ENCODE measurements at places on chromosomes 11 and 22.

- no peak for DNase-seq
Measured at GRCh38 chr11:117986981-117987574, 884 bp downstream of the IL10RA start.

GRCh38 chr11:71120471-71120896 lies 131.9 kb downstream of the SHANK2 start:
- peak; percentile 10 for DNase-seq

DNA sequence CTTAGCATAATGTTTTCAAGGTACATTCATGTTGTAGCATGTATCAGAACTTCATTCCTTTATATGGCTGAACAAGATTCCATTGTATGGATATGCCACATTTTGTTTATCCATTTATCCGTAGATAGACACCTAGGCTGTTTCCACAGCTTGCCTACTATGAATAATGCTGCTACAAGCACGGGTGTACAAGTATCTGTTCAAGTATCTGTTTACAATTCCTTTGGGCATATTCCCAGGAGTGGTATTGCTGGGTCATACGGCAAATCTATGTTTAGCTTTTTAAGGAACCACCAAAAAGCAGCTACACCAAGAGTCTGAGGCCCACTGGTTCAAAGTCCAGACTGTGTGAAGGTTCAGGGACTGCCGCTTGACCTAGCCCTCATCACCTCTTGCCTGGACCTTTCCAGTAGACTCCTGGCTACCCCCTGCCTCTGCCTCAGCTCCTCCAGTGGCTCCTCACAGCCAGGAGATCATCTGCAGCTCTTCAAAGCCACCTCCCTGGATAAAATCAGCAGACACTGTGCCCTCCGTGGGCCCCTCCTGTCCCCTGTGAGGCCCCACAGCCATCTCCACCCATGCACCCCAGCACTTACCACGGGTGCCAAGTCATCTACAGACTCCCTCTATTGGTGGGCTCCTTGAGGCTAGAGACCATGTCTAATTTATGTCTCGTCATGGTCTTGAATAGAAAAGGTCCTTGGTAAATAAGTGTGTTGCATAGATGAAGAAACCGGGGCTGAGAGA lies 160.3 kb downstream of the MN1 start:
- DNase-seq = no peak

- DNase-seq = no peak
Measured at GRCh38 chr11:60889869-60890311, 16.5 kb downstream of the PRPF19 start.

- no peak for DNase-seq
Measured at GRCh38 chr11:118314988-118315411, 10.5 kb downstream of the CD3E start.

DNA sequence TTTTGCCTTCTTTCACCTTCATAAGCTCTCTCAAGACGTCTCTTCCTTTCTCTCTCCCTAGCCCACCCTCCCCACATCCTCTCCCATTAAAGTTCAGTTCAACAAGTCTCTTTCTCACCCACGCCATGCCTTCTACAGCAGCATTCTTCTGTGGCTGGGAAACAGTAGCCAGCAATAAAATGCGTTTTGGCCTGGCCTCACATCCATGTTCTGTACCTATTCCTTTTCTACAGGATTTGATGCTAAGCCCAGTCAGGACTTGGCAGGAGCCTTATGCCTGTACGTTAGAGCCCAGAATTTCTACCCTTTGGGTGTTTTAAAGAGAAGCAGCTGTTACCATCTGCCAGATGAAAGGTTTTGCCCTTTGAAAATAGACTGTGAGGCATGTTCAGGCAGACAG lies 7.1 kb upstream of the CD44 start:
- DNase-seq = no peak

GRCh38 chr11:69460540-69461257 lies 20.8 kb upstream of the LINC01488 start:
- DNase-seq = no peak

- no peak for DNase-seq
Measured at GRCh38 chr11:109747839-109748238, 325.8 kb downstream of the C11orf87 start.
